ENCODE measurements at places on chromosomes 2 and 18.

DNA sequence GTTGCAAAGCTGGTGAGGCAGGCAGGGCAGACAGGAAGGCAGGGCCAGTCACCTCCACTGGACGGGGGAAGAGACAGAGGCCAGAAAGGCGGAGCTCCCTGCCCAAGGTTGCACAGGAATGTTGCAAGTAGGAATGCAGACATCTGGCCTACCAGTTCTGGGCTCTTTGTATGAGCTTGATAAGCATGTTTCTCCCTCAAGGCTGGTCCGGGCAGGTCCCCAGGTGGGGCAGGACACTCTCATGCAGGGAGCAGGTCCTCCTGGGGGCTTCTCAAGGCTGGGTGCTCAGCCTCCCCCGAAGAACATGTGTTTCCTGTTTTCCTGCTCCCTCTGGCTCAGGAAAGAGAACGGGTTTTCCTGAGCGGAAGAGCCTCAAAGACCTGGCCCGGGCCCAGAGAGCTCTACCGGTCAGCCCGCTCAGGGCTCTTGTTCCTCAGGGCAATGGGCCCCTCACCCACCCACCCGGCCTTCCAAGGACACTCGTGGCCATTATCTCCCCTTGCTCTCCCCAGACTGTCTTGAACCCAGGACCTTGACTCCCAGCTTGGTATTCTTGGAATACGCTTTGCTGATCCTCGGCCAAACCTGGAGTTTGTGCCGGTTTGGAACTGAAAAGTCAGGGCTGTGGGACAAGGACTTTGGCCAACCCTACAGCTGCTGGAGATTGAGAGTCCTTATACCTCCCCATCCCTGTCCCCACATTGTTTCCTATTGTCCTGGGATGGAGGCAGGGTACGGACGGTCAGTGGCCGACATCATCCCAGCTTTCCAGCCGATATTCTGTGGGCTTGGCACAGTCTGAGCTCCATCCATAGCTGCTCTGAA, 87.7 kb upstream of the HAAO start:
- DNase-seq = no peak

GRCh38 chr2:236818281-236819045, 248.8 kb downstream of the ACKR3 start:
- DNase-seq = no peak

- no peak for DNase-seq
Measured at GRCh38 chr2:16862471-16862870, 196.8 kb upstream of the CYRIA start.

GRCh38 chr2:215880970-215881369, 132.4 kb downstream of the MREG start:
- DNase-seq = no peak

- DNase-seq = no peak
Measured at GRCh38 chr18:12867441-12868123, 16.5 kb downstream of the PTPN2 start.

- DNase-seq = no peak
Measured at GRCh38 chr2:136248907-136249306, 131.0 kb upstream of the CXCR4 start.

DNA sequence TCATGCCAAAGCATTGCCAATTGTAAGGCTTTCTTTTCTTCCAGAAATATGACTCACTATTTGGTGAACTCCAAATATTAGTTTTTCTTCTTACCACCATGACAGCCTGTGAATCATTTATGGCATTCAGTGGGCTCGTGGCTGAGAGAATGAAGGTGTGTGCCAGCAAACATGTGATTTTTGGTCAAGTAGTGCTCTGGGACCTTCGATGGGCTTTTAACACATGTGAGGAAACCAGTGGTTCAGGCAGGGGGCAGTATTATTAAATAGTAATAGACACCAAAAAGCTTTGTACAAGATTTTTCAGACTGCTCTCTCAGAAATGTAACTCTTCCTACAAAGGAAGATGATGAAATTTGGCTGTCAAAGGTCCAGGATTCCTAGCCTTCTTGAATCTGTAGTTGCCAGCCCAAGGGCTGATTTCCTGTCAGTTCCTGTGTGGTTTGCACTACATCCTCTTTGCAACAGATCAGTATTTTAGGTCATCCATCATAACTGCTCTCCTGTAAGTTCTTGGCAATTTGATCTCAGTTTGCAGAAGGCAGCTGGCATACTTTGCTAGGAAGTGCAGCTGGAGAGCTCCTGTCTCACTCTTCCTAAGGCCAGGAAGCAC, 64.3 kb downstream of the BABAM2 start:
- no peak for DNase-seq

DNA sequence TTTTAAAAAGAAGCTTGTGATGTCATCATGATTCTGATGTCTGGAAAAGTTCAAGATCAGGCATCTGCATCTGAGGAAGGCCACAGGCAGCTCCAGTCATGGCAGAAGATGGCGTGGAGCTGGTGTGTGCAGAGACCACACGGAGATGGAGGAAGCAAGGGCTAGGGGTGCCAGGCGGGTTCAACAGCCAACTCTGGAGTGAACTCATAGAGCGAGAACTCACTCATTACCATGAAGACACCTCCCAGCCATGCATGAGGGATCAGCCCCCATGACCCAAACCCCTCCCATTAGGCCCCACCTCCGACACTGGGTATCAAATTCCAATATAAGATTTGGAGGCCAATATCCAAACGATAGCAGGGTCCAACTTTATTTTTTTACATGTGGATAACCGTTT, 61.6 kb downstream of the KCNG2 start:
- no peak for DNase-seq

Data from activated T-cell treated with anti-CD3 and anti-CD28 coated beads, Interleukin-2, amount 50 U/mL, for 24 hours (primary cell).